Regular cardiac myocyte (primary cell): ENCODE measurements at places on chromosomes 1 and 21. TPM values are rescaled to one million over a fixed set of nuclear protein-coding genes. Genes with fewer than 3 reads are reported as not detected.

Gene FCGR1A
- 0.19 TPM in 1 of 2 replicates, not detected in the other for total RNA-seq

Gene PRAMEF7
- not detected in 2 replicates for total RNA-seq

Gene DPYD
- total RNA-seq = 67.1 and 74.4 TPM in 2 replicates

Gene OLIG2
- not detected in 2 replicates for total RNA-seq

Gene INKA2
- total RNA-seq = 30.2 and 30.7 TPM in 2 replicates

Gene CRABP2
- 7.9 and 8.1 TPM in 2 replicates for total RNA-seq

Gene ADORA3
- total RNA-seq = not detected in 2 replicates

Gene DMBX1
- total RNA-seq = not detected in 2 replicates

Gene DCDC2B
- not detected in 2 replicates for total RNA-seq

Gene PLPP3
- 72.3 and 110 TPM in 2 replicates for total RNA-seq

Gene OR2M3
- total RNA-seq = not detected in 2 replicates

Gene SDC3
- total RNA-seq = 6.9 and 10.1 TPM in 2 replicates

Gene CD2
- not detected in 2 replicates for total RNA-seq

Gene OR2T29
- total RNA-seq = not detected in 2 replicates
